ENCODE measurements at places on chromosomes 3 and 15.

- no peak for DNase-seq
Measured at GRCh38 chr15:97959724-97960363, 659 bp upstream of the ARRDC4 start.

- no peak for DNase-seq
Measured at GRCh38 chr3:177658354-177658753, 461.1 kb upstream of the TBL1XR1 start.

GRCh38 chr3:159178209-159178897, 376.5 kb downstream of the MFSD1 start:
- no peak for DNase-seq

GRCh38 chr3:59885899-59886400, 836.1 kb upstream of the CFAP20DC start:
- DNase-seq: no peak

DNA sequence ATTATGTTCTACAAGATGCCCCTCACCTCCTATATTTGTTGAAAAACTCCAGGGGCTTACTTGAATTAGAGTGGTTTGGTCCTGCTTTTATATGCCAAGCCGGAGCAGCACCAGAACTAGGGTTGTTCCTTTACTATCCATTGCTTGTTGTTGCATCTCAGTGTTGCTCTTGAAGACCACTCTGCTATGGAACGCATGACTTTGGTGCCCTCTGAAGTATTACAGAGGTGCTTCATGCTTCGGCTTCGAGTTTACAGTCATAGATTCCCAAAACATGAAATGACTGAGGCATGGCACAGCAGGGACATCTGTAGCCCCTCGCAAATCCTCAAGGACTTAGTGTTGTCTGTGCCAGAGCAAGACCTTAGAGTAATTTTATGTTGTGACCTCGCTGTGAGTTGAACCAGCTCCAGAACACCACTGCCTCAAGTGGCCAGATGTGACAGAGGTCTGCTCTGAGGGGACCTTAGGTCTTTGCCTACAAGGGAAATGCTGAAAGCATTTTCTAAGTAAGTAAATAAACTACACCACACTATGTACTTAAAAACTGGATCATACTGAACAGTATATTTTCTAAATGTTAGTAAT, 67.2 kb upstream of the SIAH2 start:
- no peak for DNase-seq

DNA sequence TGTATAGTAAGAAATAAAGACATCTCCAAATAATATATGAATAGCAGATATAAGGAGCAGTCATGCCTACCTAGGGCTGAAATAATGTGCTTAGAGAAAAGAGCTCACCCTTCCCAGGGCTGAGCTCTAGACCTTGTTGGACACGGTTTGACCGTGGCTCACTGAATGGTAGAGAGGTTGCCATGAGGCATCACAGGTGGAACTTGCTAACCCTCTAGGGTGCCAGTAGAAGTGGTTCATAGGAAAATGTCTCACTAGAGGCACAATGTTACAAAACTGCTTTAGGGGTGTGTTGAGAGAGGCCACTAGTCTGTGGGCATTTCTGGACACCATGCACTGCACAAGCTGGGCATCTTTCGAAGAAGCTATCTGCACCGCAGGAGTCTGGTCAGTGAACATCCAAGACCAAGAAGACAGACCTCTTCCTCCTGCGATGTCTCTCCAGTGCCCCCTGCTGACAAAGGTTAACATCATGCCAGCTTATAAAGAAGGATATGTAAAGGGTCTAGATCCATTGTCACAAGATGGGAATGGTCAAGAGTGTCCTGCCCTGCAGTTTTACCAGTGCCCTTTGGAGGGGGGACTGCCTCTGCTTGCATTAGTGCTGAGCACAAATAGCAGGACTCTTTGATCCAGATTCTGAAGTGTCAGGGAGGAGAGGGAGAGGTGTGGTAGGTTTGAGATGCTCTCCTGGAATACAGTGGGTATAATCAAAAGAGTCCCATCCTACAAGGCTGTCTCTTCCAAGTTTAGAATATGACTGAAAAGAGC, 266.8 kb downstream of the ZNF385D start:
- DNase-seq: no peak

DNA sequence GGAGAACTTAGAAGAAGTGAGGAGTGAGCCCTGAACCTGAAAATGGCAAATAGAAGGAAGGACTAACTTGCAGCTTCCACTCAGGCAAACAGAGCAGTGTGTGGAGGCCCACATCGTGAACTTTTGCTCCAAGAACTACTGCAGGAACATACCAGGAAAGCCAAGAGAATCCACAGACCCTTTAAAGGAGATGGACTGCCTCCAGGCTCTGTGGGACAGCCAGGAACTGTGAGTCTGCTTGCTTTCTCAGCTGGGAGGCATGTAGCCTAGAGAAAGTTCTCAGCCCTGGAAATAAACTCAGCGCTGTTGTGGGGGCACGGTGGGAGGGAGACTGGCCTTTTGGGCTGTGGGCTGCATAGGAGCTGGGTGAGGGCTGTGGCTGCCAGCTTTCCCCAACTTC, 93.0 kb downstream of the SNRK start:
- DNase-seq: no peak

DNA sequence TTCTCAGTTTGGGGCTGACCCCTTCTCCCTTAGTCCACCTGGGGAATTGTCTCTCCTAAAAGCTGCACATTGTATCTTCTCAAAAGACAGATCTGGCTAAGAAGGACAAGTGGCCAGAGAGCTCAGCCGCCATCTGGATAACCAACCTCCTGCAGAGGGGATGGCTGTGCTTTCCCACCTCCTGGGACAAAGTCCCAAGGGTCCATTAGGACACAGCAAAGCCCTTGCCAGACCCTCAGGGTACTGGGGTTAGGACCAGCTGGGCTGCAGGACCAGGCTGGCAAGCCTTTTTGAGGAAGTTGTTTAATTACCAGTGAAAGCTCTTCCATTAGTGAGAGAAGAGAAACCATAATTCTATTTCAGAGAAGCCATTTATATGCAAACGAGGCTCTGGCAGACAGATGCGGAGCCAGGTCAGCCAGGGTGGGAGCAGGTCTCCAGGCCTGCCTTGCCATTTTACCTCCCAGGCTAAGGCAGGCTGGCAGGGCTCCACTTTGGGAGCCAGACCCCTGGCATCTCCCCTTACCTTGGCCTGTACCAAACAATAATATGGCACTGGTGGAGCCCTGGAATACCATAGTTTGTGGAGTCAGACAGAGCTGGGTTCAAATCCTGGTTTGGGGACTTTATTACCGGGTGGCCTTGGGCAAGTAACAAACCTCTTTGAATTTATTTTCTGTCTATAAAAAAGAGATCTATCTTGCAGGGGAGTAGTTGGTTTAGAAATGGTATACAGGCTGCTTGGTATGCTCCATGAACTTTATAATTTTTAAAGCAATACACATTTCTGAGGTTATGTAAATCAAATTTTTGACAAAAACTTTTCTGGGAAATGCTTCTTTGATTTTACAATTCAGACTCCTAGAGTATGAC, 17.9 kb downstream of the SHF start:
- no peak for DNase-seq

- DNase-seq: peak; percentile 45
Measured at GRCh38 chr3:2727610-2728318, 382.4 kb downstream of the IL5RA start.

DNA sequence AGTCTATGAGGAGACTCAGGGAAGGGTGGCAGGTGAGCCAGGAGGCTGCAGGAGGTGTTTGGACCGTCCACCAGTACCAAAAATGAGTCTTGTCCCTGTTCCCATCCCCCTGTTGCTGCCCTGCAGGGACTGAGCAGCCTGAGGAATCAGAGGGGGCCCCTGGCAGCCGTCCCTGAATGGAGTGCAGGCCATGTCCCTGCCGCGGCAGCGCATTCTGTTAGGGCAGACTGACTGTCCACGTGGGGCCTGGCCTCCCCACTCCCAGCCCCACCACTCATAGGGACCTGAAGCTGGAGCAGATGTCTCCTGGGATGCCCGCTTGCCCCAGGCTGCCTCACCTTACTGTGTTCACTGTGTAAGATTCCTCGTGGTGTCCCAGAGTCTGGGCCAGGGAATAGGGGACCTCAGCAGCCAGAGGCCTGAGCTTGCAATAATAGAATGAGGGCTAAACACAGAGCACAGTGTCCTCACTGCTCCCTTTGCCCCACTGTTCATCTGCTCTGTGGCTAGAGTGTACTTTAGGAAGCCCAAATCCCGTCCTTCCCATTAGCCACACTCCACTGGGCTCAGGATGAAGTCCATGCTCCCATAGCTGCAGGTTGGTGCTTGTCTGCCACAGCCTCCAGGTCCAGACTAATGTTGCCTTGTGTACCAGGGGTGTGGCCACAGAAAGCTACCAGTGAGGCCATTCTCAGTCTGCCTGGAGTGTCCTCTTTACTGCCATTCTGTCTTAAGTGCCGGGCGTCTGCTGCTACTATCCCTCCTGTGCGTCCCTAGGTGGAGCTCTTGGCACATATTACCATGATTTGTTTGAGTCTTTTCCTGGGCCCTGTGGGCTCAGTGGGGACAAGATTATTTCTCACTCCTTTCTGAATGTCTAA, 63.2 kb downstream of the HCN4 start:
- peak; percentile 66 for DNase-seq

GRCh38 chr3:134991003-134991402, 195.9 kb downstream of the EPHB1 start:
- DNase-seq: no peak

DNA sequence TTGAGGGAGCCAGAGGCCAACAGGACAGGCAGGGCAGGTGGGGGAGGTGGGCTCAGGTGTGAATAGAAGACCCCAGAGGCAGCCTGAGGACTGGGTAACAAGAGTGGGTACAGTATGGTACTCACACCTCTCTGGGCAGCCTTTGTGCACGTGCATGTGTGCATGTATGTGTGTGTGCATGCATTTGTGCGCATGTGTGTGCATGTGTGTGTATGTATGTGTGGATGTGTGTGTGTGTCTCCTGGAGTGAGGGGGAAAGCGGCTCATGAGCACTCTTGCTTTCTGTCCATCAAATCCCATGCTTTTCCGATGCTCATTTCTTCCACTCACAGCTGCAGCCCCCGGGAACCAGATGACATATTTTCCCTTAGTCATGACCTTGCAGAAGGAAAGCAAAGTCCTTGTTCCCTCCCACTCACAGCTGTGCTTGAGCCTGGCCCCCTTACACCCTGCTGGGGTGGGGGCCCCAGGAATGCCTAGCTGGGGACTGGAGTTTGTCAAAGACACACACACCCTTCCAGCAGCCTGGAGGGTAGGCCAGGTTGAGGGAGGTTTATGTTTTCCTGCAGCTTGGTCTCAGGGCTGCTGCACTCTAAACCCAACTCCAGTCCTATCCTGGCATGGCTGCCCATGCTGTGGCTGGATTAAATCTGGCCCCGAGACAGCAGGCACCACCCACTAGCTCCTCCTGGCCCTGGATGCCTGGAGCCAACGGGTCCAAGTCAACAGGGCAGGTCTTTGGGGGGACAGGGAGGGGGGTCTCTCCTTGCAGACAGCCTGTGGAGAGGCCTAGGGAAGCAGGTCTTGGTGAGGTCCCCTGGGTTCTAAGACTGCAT, 22.5 kb downstream of the CCDC33 start:
- DNase-seq: no peak

Data from NCI-H748 treated with DMSO at 0.1 percent for 48 hours (cell line).